ENCODE measurements at places on chromosomes 13 and 19.

DNA sequence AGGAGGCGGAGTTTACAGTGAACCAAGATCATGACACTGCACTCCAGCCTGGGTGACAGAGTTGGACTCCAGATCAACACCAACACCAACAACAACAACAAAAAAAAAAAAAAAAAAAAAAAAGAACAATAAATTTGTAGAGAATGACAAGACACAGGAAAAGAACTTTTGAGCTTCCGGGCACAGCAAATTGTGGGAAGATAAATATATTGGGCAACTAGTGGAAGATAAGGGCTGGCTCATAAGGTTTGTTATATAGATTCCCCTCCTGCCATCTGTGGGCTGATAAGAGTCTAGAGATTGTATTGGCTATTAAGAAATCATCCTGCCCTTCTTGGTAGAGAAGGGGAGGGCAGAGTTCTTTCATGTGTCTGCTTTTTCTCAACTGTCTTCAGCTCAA lies 33.1 kb upstream of the CYP2S1 start:
- peak; percentile 23 for DNase-seq

DNA sequence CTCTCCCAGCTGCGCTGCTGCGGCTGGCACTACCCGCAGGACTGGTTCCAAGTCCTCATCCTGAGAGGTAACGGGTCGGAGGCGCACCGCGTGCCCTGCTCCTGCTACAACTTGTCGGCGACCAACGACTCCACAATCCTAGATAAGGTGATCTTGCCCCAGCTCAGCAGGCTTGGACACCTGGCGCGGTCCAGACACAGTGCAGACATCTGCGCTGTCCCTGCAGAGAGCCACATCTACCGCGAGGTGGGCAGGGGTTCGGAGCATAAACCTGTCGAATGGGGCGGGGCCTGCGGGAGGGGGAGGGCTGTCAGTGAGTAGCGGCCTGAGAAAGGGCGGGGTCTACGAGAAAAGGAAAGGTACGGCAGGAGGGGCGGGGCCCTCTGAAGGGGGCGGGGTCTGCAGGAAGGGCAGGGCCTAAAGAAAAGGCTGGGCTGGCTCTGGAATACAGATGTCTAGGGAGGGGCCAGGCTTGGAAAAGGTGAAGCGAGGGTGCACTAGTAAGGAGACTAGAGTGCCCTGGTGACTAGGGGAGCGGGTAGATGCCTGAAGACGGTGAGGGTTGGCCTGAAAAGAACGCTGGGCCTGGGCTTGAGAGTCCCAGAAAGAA lies 3.6 kb downstream of the CD37 start:
- DNase-seq = no peak

DNA sequence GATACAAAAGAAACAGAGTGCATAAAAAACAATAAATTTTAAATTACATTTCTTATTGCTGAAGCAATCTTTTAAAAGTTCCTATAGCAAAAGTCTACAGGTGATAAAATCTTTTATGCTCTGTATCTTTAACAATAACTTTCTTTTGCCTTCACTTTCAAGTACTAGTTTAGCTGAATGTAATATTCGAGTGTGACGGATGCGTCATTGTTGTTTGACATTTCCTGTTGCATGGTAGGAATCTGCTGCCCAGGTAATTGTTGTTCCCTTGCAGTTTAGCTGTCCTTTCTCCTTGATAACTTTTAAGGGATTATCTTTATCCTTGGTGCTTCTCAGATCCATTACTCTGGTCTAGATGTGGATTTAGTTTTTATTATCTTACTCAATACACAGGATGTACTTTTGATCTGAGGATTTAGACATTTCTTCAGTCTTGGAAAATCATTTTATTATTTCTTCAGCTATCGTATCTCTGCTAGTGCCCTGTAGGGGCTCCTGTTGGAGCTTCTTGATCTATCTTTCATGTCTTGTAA lies 2.1 kb upstream of the CPB2 start:
- no peak for DNase-seq

GRCh38 chr13:97540696-97541095 lies 106.7 kb downstream of the RAP2A start:
- peak; percentile 10 for DNase-seq

DNA sequence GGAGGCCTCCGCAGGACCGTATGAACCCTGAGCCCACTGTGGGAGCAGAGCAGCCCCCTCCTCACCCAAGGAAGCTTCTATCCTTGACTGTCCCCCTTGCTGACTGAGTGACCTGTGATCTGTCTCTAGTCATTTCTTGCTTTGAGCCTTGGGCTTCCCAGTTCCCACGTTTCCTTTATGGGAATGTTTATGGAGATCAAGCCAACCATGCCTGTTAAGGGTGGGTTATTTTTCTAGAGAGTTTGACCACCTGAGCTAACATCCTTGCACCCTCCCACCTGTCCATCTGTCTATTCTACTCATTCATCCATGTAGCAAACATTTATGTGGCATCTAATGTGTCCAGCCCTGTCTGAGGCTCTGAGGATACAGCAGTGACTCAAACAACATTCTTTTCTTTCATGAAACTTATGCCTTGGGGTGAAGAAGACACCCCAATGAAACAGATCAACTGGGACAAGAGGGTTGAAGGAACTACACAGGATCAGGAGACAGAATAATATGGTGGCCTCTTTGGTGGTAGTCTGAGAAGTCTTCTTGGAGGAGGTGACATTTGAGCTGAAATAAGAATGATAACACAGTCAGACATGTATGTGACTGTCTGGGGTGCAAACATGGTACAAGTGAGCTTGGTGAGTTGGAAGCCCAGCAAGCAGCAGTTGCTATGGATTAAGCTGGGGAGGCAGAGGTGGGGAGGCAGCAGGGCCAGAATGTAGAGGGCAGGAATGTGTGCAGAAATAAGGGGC lies 30.5 kb downstream of the CERS4 start:
- no peak for DNase-seq

Measured in fibroblast of the aortic adventitia (primary cell).